ENCODE measurements at places on chromosomes 13 and 19.

GRCh38 chr13:28621449-28621848 is 37.5 kb upstream of the POMP start:
- DNase-seq, result no peak

GRCh38 chr13:106561551-106562170 is 6.3 kb downstream of the ARGLU1 start:
- no peak for DNase-seq

GRCh38 chr13:29493796-29494195 is 101.7 kb downstream of the SLC7A1 start:
- DNase-seq, result no peak

DNA sequence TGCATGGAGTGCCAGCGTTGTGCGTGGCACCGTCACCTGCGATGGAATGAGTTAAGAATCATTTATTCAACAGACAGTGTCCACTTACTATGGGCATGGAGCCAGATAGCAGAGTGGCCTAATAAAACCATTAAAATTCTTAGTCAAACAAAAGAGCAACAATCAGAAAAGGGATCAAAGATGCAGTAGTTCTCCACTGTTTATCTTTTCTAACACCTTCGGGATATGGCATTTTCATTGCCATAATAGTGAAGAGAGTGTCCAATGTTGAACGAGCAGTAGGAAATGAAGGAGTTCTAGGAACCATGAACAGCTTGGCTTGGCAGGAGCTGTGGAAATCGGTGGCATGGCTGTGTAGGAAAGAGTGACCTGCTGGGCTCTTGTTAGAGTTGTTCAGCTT is 2.0 kb downstream of the TNFSF11 start:
- no peak for DNase-seq

DNA sequence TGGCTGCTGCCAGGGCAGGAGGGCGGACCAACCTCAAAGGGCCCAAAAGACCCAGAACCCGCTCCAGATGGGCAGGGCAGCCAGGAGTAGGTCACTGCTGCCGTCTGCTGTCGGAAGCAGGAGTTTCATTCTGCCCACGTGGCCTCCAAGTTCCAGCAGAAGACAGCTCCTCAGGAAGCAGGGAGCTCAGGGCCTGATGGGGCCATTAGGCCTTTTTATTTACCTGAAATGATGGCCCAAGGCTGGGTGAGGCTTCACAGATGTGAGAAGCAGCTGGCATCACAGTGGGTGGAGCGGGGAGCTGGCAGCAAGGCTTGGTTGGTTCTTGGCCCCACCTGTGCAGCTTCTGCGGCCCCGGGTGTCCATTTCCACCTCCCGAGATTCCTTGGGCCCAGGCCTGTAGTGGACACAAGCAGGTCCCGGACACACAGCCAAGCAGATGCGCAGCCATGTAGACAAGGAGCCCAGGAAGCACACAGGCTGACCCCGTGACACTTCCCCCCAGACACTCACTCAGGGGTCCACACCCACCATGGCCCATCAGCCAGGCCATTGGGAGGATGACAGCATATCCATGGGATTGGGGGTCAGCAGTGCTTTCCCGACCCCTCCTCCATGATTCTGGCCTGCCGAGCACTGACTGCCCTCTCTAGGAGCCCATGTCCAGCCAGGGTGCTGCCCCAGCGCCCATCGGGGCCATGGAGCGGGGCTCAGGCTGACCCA is 26.4 kb downstream of the C13orf46 start:
- DNase-seq, result no peak

GRCh38 chr13:71772361-71772760 is 94.6 kb downstream of the DACH1 start:
- DNase-seq, result no peak

- no peak for DNase-seq
Observed at GRCh38 chr19:30332445-30333234, 39.5 kb upstream of the ZNF536 start.

GRCh38 chr13:72505376-72505775 is 222.1 kb downstream of the MZT1 start:
- DNase-seq, result no peak

DNA sequence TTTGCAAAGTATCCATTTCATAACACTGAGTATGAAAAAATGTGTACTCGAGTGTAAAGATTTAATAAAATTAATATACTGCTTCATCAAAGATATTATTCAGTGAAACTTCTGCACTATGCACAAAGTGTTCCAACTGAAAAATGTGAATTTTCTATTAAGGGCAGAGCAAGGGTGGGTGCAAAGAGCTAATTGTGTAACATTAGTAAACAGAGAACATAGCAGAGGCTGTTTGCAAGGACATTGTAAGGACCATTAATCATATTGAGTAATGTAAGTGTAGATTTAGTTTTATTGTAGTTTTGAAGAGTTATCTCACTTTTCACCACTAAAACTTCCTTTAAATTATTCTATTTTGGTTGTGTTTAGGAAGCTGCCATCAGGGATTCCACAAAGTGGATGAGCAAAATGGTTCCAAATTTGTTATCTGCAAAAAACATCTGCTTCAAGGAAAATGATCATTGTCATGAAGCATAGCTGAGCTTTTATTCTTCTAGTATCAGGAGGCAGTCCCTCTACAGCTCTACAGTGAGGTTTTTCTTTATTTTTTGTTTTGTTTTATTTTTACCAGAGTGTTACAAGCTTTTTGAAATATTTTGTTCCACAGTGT is 1375.4 kb downstream of the SLITRK1 start:
- no peak for DNase-seq

- no peak for DNase-seq
Observed at GRCh38 chr13:51781246-51782022, 22.5 kb downstream of the DHRS12 start.

DNA sequence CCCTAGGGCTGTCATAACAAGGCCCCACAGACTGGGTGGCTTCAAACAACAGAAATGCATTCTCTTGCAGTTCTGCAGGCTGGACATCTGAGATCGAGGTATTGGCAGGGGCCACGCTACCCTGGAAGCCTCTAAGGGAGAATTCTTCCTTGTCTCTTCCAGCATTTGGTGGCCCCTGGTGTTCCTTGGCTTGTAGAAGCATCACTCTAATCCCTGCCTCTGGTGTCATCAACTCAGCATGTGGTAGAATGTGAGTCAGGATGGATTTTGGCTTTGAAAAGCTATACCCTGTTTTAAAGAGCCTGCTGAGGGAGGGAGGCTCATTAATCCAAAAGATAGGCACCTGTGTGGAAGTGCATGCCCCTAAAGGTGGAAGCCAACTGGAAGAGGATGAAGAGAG is 7.9 kb upstream of the GGACT start:
- no peak for DNase-seq

DNA sequence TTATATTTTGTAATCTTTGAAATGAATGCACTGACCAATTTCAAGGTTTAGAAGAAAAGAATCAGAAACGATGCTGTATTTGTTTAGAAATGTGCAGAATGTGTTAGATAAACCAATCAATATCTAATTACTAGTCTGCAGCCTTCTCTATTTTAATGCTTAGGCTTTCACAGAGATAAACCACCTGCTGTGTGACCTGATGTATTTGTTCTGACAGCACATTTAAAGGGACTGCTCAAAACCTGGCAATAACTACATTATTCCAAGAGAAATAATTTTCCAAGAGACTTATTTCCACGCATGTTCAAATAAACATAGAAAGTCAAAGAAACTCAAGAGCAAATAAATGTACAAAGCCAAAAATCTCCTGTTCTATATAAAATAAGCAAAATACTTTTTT is 641.6 kb upstream of the PCDH20 start:
- no peak for DNase-seq

DNA sequence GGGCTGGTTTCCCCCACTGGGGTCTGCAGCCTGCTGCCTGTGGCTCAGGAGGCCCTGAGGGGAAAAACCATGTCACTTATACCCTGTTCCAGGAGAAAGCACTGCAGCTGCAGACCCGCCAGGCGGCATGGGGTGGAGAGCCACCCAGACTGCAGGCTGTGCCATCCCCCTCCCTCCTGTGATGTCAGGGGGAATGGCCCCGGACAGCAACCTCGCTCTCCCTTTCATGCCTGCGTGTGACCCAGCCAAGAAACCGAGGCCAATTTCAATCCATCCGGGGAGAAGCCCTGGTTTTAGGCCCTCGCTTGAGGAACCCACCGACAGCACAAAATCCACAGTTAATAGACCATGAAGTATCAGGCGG is 37.2 kb upstream of the MATK start:
- no peak for DNase-seq

- no peak for DNase-seq
Observed at GRCh38 chr13:45101327-45102018, 18.8 kb upstream of the GTF2F2 start.

- no peak for DNase-seq
Observed at GRCh38 chr19:18023622-18024251, 15.8 kb downstream of the ARRDC2 start.

DNA sequence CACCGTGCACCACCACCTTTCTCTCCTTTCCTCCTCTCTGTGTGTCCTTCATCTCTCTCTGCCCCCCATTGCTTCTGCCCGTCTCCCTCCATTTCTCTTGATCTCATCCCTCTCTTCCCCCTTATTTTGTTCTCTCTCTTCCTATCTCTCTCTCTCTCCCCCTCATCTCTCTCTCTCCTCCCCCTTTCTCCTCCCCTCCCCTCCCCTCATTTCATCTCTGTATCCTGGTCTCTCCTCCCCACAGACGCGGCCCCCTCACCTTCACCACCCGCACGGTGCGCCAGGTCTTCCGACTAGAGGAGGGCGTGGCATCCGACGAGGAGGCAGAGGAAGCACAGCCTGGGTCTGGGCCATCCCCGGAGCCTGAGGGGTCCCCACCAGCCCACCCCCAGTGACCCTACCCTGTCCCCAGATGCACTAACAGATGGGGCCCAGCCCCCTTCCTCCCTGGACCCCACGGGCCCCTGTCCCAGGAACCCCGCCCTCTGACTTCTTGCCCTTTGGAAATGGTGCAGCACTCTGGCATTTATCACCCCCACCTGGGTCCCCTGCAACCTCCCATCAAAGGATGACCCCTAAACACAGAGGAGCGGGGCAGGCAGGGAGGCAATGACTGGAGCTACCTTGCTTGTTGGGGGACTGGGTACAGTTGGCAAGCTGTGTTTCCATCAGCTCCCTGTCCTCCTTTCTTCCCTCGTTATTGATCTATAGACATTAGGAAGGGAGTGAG is 19.6 kb downstream of the KCNC3 start:
- DNase-seq, result no peak

DNA sequence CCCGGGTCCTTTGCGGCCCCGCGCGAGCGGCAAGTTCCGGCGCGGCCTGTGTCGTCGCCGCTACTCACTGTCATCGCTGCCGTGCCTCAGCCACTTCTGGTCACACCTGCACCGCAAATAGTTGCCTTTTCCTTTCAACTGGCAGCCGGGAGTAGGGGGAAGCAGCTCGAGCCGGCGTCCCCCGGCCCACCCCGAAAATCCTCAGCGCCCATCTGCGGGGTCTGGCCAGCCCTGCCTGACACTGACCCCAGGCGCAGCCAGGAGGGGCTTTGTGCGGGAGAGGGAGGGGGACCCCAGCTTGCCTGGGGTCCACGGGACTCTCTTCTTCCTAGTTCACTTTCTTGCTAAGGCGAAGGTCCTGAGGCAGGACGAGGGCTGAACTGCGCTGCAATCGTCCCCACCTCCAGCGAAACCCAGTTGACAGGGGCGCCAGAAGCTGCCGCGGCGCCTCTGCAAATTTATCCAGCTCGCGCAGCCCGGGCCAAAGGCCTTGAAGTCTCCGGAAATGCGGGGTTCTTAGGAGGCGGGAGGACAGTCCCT is 1.7 kb downstream of the PDX1 start:
- DNase-seq, result no peak

DNA sequence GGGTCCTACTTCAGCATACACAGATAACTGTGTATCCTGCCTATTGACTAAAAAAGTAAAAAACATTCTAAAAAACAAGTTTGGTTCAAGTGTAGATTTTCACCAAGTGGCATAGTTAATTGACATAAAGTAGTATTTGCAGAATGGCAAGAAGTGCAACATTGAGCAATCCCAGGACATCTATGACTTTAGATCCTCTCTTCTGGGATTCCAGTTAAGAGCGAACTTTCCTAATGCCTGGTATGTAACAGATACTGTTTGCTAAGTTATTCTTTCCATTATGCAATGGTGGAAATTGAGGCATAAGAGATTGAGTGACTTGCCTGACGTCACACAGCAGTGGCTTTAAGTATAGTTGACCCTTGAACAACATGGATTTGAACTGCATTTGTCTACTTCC is 96.1 kb downstream of the ZMYM2 start:
- no peak for DNase-seq

DNA sequence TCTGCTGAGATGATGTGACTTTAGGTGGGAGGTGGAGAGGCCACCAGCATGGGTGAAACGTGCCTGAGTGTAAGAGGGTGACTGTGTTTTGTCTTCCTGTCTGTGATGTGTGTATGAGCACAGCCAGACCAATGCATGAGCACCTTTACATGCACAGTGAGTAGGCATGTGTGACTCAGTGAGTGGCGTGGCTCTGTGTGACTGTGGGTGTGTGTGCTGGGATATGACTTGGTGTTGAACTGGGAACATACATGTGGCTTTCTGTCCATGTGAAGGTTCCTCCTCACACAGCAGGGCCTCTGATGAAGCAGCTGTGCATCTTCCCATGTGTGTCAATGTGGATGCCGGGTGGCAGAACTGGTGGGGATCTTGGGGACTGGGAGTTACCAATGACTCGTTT is 19.9 kb upstream of the LGALS13 start:
- no peak for DNase-seq

DNA sequence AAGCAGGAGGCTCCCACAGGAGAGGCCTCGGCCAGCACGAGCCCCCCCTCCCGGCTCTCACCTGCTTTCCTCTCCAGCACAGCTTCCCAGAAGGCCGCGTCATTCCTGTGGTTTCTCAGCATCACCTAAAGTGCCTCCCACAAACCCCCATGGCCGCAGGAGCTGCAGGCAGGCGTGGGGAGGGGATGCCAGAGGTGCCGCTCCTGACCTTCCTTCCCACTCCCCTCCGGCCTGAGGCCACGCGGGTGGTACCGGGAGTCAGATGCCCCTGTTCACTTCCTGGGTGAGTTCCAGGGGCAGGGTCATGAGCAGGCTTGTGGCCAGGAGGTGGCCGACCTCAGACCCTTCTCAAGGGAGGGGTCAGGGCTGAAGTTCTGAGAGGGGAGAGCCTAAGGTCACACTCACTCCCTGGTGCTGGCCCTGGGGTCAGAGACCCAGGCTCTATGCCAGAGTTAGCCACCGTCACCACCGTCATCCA is 14.4 kb upstream of the NPAS1 start:
- DNase-seq, result no peak

- DNase-seq, result no peak
Observed at GRCh38 chr13:74442751-74443150, 308.5 kb upstream of the KLF12 start.

DNA sequence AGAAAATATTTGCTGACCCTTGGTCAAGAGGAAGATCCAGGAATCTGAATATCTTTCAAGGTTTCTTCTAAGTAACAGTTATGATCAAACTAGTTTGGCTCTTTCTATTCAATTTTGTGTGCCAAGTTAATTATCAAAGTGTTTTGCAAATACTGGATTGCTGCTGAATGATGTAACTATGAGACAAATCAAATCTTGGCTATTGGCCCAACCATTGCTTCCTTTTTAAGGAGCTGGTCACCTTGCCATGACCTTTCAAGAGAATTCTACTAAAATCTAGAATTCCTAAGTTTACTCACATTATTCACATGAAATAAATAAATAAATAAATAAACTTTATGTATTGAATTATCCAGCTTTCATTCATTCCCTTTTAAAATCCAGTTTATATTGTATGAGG is 371.8 kb downstream of the SLITRK6 start:
- DNase-seq, result no peak

All from stimulated activated CD4-positive, alpha-beta T cell treated with anti-CD3 and anti-CD28 coated beads, Interleukin-1b, Interleukin-23, amount 100 ng/mL, for 1 hour (primary cell).